Fibroblast of upper back skin (primary cell): ENCODE measurements at places on chromosomes 5 and 9.

DNA sequence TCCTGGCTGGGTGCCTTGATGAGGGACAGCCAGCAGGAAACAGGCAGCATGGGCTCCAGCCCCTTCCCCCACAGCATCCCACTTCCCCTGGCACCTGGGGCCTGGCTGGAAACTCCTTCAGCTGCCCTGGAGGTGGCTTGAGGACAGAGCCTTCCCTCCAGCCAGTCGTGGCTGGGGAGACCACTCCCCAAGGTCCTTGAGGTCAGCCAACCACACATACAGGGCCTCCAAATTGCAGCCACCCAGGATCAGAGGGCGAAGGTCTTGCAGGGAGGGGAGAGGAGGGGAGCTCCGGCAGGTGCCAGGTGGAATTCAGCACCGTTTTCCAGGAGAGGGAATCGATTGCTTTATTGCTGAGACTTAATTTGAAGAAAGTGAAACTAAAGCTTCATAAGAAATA is 280.4 kb downstream of the PBX3 start:
- DNase-seq = no peak

GRCh38 chr9:121895818-121896544 is 197.1 kb downstream of the TTLL11 start:
- DNase-seq = peak; percentile 71

- peak; percentile 56 for DNase-seq
Measured at GRCh38 chr5:123235781-123236180, 146.7 kb downstream of the PRDM6 start.

DNA sequence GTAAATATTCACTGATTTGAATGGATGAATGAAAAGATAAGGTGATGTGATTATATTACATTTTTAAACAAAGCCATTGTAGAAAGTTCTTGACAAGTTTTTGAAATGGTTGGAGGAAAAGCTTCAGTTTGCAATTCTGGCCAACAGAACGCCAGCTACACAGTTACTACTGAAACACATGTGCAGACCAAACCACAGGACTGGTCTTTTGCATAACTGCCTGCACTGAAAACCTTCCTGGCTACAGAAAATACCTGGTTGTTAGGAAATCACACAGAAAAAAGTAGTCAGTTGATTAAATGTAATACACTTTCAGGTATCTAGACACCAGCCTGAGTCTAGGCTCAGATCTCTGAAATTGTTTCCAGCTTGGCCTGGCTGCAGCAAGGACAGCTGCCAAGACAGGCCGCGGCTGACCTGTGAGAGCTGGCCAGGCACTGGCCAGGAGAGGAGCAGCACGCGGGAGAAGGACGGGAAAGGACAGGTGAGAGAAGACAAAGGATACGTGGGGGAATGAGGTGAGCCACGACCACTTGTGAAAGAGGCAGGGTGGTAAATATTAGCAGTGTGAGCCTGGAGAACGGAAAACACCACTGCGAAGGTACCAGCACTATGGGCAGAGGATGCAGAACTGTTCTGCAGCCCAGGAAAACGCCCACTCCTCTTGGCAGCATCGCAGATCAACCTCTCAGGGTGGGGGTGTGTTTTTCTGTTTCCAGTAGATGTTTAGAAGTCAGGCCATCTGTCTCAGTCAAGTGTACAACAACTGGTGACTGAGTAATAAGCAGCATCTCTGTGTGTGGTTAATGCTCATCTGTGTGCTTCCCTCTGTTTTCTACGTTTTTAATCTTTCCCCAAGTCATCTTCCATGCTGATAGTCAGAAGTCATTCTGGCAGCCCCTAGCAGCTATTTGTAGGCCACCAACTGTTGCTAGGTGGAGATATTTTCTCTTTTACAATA is 137.4 kb downstream of the SCAMP1 start:
- no peak for DNase-seq

DNA sequence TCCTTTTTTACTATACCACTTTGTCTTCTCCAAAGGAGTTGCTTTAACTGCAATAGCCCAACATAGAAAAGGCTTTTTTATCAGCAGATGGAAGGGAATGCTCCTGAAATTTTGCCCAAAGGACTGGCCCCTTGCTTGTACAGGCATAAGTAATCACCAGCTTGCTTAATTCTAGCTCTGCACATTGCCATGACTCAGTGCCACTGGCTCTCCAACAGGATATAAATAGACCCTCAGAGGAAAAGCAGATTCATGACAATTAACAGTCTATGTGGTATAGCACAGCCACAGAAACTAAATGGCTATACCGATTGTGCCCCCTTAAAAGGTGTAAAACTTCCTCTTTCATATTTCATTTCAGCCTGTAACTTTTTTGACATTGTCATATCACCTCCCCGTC is 227.0 kb downstream of the ZNF608 start:
- peak; percentile 87 for DNase-seq

- no peak for DNase-seq
Measured at GRCh38 chr9:68731857-68732256, 26.8 kb downstream of the PIP5K1B start.

- DNase-seq = no peak
Measured at GRCh38 chr9:98536542-98537173, 172.1 kb downstream of the GABBR2 start.

- no peak for DNase-seq
Measured at GRCh38 chr5:173757403-173758209, 130.5 kb upstream of the CPEB4 start.

DNA sequence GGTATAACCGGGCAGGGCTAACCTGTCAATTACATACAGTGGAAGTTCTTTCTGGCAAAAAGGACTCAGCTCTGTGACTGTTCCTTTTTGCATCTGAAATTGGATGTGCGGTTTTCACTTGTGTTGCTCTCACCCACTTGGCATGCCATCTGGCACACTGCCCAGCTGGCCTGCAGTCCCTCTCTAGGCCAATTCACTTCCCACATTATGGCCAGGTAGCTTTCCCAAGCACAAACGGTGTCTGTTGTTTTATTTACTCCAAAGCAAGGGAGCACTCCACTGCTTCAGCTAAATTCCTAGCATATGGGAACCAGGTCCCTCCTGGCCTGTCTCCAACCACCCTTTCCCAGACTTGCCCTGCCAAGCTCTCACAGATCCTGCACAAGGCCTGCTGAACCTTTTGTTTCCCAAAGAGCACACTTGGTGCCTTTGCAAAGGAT is 132.5 kb downstream of the SEMA6A start:
- DNase-seq = peak; percentile 43

- DNase-seq = no peak
Measured at GRCh38 chr9:135127718-135128670, 40.5 kb downstream of the OLFM1 start.

- no peak for DNase-seq
Measured at GRCh38 chr5:135447298-135447929, at the start of gene DCANP1. DCANP1 (minus strand) TSS chr5:135447348; CDS start chr5:135447108, 240 bp downstream.

DNA sequence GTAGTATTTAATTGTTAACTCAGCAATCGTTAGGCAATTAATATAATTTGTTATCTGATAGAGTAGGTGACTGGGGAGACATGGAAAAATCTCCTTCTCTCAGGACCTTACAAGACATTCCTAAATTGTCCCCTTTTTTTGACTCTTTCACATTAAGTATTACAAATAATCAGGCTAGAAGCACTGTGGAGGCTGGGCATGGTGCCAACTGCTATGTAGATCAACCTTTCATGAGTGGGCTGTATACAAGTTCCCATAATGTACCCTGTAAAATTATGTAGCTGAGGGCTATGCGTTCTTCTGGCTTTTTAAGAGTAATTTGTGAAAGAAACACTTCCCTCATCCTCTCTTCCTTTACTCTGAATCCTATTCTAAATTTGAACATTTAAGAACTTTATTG is 140.2 kb downstream of the NFIB start:
- no peak for DNase-seq

DNA sequence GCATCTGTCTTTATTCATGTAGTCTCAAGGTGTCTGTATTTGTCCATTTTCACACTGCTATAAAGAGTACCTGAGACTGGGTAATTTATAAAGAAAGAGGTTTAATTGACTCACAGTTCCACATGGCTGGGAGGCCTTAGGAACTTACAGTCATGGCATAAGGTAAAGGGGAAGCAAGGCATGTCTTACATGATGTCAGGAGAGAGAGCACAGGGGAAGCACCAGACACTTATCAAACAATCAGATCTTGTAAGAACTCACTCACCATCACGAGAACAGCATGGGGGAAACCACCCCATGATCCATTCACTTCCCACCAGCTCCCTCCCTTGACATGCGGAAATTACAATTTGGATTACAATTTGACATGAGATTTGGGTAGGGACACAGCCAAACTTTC is 44.2 kb downstream of the NLN start:
- DNase-seq = no peak

GRCh38 chr5:64612344-64612961 is 77.8 kb upstream of the SHISAL2B start:
- peak; percentile 52 for DNase-seq

- no peak for DNase-seq
Measured at GRCh38 chr9:85079349-85079748, 409.8 kb downstream of the NTRK2 start.

GRCh38 chr5:58263296-58263695 is 196.6 kb downstream of the PLK2 start:
- peak; percentile 47 for DNase-seq

DNA sequence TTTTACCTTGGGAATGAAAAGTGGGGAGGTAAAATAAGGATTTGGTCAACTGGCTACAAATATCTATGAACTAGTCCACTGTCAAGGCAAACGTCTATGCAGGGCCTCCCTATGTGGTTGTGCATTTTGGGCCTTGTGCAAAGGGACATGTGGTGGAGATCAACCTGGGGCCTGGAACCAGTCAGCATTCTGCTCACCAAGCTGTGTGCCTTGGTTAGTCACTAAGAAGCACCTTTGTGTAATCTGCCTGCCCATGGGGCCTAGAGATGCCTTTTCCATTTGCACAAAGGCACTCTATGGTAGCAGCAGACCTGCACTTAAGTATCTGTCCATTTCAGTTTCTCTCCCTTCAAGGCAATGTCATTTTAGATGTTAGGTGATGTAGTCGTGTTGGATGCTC is 184.0 kb downstream of the GNAQ start:
- DNase-seq = no peak

DNA sequence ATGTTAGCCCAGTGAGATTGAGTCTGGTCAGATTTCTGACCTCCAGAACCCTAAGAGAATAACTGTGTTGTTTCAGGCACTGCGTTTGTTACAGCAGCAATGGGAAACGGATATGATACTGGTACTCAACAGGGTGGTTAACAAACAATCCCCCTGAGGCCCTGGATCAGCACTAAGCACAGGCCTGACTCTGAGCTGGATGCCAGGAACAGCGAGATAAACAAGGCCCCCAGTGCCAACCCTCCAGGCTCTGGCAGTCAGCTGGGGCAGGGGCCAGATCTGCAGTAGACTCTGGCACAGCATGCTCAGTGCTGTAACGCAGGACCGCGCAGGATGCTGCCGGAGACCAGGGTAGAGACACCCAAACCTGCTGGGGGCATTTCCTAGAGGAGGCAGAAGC is 22.1 kb downstream of the CPLX2 start:
- no peak for DNase-seq

- peak; percentile 65 for DNase-seq
Measured at GRCh38 chr9:72315089-72315509, 49.9 kb downstream of the ZFAND5 start.
